ENCODE measurements at places on chromosomes 1 and 21.

DNA sequence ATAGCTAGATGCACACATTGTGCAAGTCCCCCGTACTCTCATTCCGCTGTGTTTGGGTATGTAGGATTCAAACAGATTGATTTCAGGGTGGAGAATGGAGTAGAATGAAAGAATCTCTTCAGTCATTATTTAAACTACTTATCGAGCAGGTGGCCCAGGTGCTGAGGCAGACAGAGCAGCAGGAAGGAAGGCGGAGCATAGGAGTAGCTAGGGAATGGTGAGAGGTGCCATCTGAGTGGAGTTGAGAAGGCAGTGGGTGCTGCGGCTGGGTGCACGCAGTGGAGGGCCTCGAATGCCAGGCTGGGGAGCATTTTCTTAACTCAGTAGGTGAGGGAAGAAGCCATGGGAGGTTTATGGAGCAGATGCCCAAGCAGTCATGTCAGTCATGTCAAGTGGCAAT, 45.2 kb upstream of the CD101 start:
- no peaks in the 10 kb centered on the region for H3K4me1 ChIP-seq
- no peak overlapping the region for H3K27ac ChIP-seq
- DNase-seq, result no peak
- H3K36me3 ChIP-seq, result no peaks in the 10 kb centered on the region

DNA sequence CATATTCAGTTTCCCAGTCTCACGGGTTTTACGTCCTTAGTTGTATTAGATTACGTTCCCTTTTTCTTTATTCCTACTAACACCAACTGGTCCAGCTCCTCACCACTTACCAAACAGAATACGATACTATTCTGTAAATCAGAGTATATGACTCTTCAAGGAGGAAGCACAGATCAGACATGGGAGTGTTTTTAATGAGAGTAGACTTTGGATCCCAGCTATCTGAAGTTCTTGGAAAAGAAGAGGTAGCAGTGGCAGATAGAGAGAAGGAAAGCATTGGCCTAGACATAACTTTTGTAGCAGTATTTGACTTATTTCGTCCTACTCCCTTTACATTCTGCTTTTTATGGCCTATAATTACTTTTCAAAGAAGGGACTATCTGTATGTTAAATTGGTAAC, 24.1 kb upstream of the PLA2G4A start:
- H3K27ac ChIP-seq, result no peak overlapping the region
- no peaks in the 10 kb centered on the region for H3K27me3 ChIP-seq
- DNase-seq, result no peak
- no peaks in the 10 kb centered on the region for H3K36me3 ChIP-seq

DNA sequence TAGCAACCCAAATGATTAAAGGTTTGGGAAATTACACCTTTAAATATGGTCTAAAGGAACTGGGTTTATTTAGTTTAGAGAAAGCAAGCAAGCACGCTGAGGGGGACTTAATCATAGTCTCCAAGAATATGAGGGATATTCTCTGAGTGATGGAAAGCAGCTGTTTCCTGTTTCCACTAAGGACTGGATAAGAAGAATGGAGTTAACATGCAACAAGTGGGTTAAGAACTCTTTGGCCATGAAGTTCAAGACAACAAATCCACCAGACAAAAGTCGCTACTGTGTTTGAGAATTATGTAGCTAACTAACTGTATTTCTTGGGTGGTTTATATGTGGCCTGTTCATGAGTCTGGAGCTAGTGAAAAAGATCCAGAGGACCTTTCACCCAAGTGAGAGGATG, 85.7 kb downstream of the TGFB2 start:
- H3K4me1 ChIP-seq, result no peaks in the 10 kb centered on the region
- no peaks in the 10 kb centered on the region for H3K36me3 ChIP-seq
- H3K27ac ChIP-seq, result no peak overlapping the region

- no peaks in the 10 kb centered on the region for H3K36me3 ChIP-seq
- no peaks in the 10 kb centered on the region for H3K4me1 ChIP-seq
- no peak overlapping the region for H3K27ac ChIP-seq
- H3K4me3 ChIP-seq, result no peak overlapping the region
Observed at GRCh38 chr1:21283524-21283923, 6.7 kb downstream of the ECE1 start.

DNA sequence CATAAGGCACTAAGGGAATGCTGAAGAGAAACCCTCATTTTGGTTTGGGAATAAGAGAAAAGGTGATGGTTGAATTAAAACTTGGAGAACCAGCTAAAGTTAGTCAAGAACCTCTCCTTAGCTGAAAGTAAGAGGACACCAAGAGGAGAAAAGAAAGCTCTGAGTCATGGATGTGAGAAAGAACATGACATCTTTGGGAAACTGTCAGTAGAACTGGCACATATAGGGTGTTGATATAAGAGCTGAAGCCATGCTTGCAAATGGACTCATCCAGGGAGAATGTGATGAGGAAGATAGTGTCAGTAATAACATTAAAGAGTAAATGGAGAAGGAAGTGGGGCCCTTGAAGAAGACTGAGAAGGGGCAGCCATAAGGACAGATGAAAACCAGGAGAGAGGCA, 54.3 kb downstream of the LRRC8C start:
- peaks cover 2% of the 10 kb centered on the region for H3K4me1 ChIP-seq
- no peak overlapping the region for H3K27ac ChIP-seq
- no peak for DNase-seq
- H3K36me3 ChIP-seq, result peaks cover 28% of the 10 kb centered on the region

DNA sequence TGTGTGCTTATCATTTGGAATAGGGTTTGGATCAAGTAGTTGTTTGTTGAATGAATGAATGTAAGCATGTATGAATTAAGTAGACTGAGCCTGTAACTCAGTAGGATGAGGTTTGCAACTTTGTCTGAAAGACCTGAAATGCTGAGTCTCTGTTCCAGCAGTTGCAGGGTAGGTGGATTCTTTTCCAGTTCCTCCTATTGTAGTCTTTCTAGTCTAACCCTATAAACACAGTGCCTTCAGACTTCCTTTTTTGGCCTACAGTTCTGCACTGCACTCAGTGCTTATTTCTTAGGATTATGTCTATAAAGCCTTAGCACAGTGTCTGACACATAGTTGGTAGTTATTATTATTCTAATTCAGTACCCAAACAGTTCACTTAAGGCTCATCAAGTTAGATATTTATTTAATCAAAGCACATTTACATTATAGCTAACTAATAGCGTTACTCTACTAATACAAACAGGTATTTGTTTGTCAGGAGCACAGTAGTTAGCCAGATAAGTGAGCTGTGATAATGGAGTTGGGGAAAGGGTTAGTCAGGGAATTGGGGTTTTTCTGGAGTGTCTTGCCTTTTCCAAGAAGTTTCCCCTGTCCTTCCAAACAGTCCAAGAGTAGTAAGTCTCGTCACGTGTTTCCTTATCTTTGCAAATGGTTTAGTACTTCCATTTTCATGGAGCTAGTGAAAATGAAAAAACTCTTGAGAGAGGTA, 45.0 kb downstream of the ABCD3 start:
- H3K4me1 ChIP-seq, result no peaks in the 10 kb centered on the region
- DNase-seq, result no peak
- no peaks in the 10 kb centered on the region for H3K27me3 ChIP-seq
- no peak overlapping the region for H3K4me3 ChIP-seq
- no peak overlapping the region for H3K27ac ChIP-seq

DNA sequence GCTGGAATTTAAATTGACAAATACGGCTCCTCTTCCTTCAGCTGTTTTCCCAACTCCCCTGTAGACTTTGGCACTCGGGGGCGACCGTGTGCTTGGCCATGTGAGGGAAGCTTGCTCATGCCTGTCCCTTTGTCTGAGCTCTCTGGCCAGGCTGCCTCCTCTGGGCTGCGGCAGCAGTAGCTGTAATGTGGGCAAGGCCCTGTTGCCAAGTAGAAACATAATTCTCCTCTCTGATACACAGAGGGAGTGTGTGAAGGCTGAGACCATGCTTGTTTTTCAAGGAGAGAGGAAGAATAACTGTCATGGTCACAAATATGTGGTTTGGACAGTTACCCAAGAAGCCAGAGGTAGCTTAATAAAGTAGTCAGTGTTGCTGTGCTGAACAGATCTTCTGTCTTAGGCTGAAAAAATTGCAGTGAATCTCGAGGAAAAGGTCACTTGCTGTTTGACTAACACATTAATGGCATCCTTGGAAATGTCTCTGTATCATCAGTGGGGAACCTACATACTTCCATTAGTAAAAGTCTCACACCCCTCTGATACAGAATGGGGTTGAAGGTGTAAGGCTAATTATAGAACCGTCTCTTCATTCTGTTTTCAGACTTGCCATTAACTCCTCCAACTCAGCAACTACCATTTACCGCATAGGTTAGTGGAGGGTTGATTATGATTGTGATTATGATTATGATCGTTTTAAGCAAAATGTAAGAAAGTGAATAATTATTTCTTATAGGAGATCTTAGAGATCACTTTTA, 94.6 kb downstream of the TGFB2 start:
- no peak overlapping the region for H3K27ac ChIP-seq
- no peaks in the 10 kb centered on the region for H3K36me3 ChIP-seq
- H3K27me3 ChIP-seq, result no peaks in the 10 kb centered on the region

DNA sequence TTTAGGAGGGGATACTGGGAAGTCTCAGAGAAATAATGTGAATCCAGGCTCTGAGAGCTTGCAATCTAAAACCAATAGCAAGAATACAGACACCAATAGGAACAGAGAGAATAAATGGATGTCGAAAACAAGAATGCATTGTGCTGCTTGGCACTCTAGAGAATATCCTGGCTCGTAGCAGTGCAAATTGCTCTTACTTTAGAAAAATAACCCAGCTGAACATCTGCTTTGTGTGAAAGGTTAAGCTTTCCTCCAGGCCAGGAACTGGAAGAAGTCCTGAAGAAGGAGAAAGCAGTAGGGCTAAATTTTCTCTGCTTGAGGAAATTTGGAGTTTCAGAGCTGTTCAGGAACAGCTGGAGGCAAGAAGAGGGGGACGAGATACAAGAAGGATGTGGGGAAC, 382.3 kb downstream of the HHIPL2 start:
- H3K36me3 ChIP-seq, result no peaks in the 10 kb centered on the region
- no peaks in the 10 kb centered on the region for H3K27me3 ChIP-seq
- H3K27ac ChIP-seq, result no peak overlapping the region

DNA sequence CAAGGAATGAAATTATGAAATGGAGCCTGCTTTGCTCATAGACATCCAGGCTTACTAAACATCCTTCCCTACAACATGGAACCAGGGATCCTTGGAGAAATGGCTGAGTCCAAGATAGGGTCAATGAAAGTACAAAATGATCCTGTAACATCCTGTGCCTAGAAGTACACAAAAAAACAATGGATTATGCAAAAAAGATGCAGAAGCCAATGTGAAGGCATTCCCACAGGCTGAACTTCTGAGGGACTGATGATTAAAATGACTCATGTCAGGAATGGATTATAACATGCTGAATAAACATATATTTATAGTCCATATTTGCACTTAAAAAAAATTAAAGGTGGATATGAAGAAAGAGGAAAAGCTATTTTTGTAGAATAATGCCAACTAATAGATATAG, 10.4 kb upstream of the HOOK1 start:
- no peaks in the 10 kb centered on the region for H3K4me1 ChIP-seq
- no peaks in the 10 kb centered on the region for H3K36me3 ChIP-seq
- no peak for DNase-seq
- H3K27me3 ChIP-seq, result no peaks in the 10 kb centered on the region
- H3K27ac ChIP-seq, result no peak overlapping the region

- H3K4me1 ChIP-seq, result no peaks in the 10 kb centered on the region
- no peaks in the 10 kb centered on the region for H3K27me3 ChIP-seq
- H3K4me3 ChIP-seq, result no peak overlapping the region
- no peak overlapping the region for H3K27ac ChIP-seq
- DNase-seq, result no peak
Observed at GRCh38 chr21:16287046-16287445, 557.3 kb downstream of the USP25 start.

DNA sequence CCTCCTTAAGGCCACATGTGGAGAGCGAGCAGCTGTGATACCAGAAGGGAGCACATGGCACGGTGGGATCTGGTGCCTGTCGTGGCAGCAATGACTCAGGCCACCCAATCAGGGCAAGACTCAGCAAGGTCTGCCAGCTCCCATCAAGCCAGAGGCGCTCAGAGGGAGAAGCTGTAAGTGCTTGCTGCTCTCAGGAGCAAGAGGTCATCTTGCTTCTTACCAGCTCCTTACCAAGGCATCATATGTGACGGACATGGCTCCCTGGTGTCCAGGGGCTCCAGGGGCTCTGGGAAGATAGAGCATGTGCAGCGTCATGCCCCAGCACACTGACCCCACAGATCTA, 72.9 kb downstream of the ITPKB start:
- DNase-seq, result no peak
- no peak overlapping the region for H3K4me3 ChIP-seq
- 0 out of 2 replicates have a peak, but pooled peaks cover 1% of the 10 kb centered on the region for H3K4me1 ChIP-seq
- no peaks in the 10 kb centered on the region for H3K27me3 ChIP-seq
- H3K36me3 ChIP-seq, result peaks cover 12% of the 10 kb centered on the region

DNA sequence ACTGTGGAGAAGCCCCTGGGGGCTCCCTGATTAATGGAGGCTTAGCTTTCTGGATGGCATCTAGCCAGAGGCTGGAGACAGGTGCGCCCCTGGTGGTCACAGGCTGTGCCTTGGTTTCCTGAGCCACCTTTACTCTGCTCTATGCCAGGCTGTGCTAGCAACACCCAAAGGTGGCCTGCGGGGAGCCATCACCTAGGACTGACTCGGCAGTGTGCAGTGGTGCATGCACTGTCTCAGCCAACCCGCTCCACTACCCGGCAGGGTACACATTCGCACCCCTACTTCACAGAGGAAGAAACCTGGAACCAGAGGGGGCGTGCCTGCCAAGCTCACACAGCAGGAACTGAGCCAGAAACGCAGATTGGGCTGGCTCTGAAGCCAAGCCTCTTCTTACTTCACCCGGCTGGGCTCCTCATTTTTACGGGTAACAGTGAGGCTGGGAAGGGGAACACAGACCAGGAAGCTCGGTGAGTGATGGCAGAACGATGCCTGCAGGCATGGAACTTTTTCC, 24.8 kb downstream of the PCSK9 start:
- no peak overlapping the region for H3K4me3 ChIP-seq
- peaks cover 22% of the 10 kb centered on the region for H3K36me3 ChIP-seq
- H3K27ac ChIP-seq, result no peak overlapping the region
- no peak for DNase-seq
- H3K4me1 ChIP-seq, result no peaks in the 10 kb centered on the region

GRCh38 chr1:230149751-230150584, 82.9 kb downstream of the GALNT2 start:
- peak overlapping the region; percentile 15 for H3K27ac ChIP-seq
- no peak for DNase-seq
- no peak overlapping the region for H3K4me3 ChIP-seq
- peaks cover 62% of the 10 kb centered on the region for H3K4me1 ChIP-seq
- peaks cover 67% of the 10 kb centered on the region for H3K36me3 ChIP-seq

DNA sequence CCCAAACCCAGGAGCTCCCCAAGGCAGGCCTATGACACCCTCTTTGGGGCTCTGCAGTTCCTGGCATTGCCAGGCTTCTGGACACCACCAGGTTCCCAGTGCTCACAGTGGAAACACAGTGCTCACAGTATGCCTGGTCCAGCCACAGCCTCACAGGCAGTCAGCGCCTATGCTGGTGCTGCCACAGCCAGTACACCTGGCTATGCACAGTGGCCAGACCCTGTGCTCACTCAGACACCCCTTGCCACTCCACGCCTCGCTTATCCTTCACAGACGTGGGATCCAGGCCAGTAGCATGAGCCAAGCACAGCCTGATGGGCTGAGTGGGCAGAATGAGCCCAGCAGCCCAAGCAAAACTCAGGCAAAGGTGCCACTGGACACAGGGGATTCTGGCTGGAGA, 579.2 kb upstream of the ADGRL2 start:
- H3K27ac ChIP-seq, result no peak overlapping the region
- DNase-seq, result no peak
- H3K4me1 ChIP-seq, result no peaks in the 10 kb centered on the region
- H3K4me3 ChIP-seq, result no peak overlapping the region
- H3K27me3 ChIP-seq, result no peaks in the 10 kb centered on the region
- H3K36me3 ChIP-seq, result no peaks in the 10 kb centered on the region

Measured in DND-41 (cell line).